ENCODE measurements at places on chromosomes 1 and 21.

GRCh38 chr1:53686091-53686964, 52.6 kb downstream of the GLIS1 start:
- peak overlapping the region; percentile 68 for H3K27ac ChIP-seq
- peaks cover 57% of the 10 kb centered on the region for H3K4me1 ChIP-seq
- H3K36me3 ChIP-seq = no peaks in the 10 kb centered on the region
- no peaks in the 10 kb centered on the region for H3K27me3 ChIP-seq
- H3K4me3 ChIP-seq = no peak overlapping the region

DNA sequence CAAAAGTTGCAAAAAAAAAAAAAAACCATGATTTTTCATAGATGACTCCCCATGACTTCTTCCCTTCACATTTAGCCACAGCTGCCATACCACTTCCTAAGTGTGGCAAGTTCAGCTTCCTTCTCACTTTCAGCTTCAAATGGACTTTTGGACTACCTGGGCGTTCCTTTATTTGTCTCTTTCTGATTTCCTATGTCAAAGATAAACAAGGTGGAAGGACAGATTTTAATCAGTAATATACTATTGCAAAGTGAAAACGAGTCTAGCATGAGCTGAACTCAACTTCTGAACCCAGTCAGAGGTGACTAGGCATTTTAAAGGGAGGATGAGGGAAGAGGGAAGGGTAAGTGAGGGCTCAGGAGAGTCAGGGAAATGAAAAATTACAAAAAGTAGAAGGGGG, 14.4 kb upstream of the SCCPDH start:
- H3K27ac ChIP-seq = no peak overlapping the region
- H3K36me3 ChIP-seq = no peaks in the 10 kb centered on the region
- H3K27me3 ChIP-seq = no peaks in the 10 kb centered on the region
- peaks cover 3% of the 10 kb centered on the region for H3K4me1 ChIP-seq
- H3K4me3 ChIP-seq = no peak overlapping the region

DNA sequence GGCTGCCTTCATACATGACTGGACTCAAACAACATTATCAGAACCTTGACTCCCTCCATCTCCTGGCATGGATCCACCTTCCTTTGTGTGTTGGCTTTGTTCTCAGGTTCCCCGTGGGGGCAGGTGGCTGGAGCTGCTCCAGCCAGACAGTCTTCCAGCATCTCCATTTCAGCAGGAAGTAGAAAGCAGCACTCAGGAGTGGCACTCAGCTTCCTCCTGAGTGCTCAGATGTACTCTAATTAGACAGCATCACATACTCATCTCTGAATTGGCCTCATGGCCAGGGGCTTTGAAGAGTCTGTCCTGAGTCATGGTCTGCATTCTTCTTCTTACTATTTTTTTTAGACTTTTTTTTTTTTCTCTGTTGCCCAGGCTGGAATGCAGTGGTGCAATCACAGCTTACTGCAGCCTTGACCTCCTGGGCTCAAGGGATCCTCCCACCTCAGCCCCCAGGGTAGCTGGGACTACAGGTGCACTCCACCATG, 27.9 kb downstream of the OVAAL start:
- no peaks in the 10 kb centered on the region for H3K36me3 ChIP-seq
- H3K27ac ChIP-seq = no peak overlapping the region
- peaks cover 12% of the 10 kb centered on the region for H3K4me1 ChIP-seq
- peak; percentile 88 for DNase-seq
- H3K4me3 ChIP-seq = no peak overlapping the region

DNA sequence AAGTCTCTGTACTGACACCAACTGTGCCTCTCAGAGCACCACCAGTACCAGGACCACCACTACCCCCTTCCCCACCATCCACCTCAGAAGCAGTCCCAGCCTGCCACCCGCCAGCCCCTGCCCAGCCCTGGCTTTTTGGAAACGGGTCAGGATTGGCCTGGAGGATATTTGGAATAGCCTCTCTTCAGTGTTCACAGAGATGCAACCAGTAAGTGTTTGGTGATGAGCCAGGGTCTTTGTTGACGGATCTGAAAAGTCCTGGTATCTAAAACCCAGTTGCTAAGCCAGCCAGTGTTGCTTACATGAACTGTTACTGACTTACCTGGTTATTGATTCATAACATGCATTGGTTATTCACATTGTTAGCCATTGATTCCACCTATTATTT, 1.1 kb downstream of the C1orf56 start:
- H3K4me1 ChIP-seq = peaks cover 11% of the 10 kb centered on the region
- DNase-seq = no peak
- no peaks in the 10 kb centered on the region for H3K27me3 ChIP-seq

DNA sequence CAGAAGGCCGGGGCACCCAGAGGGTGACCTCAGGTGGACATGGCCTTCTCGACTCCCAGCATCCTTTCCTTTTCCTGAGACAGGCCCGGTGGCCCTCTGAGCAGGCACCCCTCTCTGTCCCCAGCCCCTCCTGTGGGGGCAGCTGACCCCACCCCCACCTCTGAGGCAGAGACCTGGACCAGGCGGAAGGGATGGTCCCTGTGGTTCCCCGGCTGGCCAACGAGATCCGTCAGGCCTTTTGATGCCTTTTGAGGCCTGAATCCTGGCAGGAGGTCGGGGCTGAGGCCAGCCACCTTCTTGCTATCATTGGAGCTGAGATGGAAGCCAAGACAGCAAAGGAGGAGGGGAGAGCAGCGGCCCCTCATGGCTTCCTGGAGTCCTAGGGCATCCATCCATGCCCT, 50.2 kb upstream of the ACTRT2 start:
- no peak overlapping the region for H3K4me3 ChIP-seq
- DNase-seq = no peak

DNA sequence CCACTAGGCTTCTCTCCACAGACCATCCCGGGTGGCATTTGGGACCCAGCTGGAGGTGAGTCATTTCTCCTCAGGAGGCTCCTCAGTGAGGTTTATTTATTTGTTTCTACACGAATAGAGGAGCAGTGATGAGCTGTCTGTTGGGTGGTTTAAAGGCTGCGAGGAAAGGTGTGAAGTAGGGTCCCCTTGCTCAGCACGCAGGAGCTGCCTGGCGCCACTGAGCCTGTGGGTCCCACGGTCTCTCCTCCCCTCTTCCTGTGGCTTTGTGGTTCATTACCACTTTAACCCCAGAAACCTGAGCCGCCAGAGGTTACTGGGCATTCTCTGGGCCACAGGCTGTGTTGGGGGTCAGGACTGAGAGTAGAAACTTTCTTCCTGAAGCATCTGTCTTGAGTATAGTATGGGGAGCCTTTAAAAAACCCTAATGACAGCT, 39.9 kb downstream of the IL6R start:
- H3K27me3 ChIP-seq = peaks cover 9% of the 10 kb centered on the region
- no peak overlapping the region for H3K27ac ChIP-seq
- no peak overlapping the region for H3K4me3 ChIP-seq
- H3K36me3 ChIP-seq = no peaks in the 10 kb centered on the region

- no peak overlapping the region for H3K4me3 ChIP-seq
- no peaks in the 10 kb centered on the region for H3K27me3 ChIP-seq
- DNase-seq = no peak
- no peaks in the 10 kb centered on the region for H3K36me3 ChIP-seq
- no peak overlapping the region for H3K27ac ChIP-seq
Measured at GRCh38 chr1:58333511-58333910, 213.0 kb downstream of the OMA1 start.

DNA sequence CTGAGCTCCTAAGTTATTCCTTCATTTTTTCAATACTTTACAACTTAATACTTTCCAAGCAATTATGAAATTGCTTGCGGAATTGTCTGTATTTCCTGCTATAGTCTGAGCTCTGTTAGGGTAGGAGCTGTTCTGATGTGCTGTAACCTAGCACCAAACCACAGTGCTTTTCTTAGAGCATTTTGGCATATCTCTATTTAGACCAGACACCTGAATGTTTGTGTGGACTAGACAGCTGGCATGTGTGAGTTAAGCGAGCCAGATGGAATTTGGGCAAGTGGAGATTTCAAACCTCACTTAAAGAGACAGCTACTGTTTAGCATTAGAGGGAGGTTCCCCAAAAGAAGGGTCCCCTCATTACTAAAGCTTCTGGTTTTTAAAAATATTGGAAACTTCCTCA, 106.1 kb downstream of the RWDD3 start:
- H3K4me1 ChIP-seq = no peaks in the 10 kb centered on the region
- H3K4me3 ChIP-seq = no peak overlapping the region
- DNase-seq = no peak
- H3K27me3 ChIP-seq = peaks cover 3% of the 10 kb centered on the region
- H3K36me3 ChIP-seq = no peaks in the 10 kb centered on the region

- no peaks in the 10 kb centered on the region for H3K36me3 ChIP-seq
- peak overlapping the region; percentile 64 for H3K27ac ChIP-seq
- H3K4me3 ChIP-seq = peak overlapping the region; percentile 79
- DNase-seq = no peak
- H3K27me3 ChIP-seq = no peaks in the 10 kb centered on the region
Measured at GRCh38 chr1:206469411-206469932, 804 bp upstream of the IKBKE start.
